ENCODE measurements at places on chromosomes 2 and 18. TPM values are rescaled to one million over a fixed set of nuclear protein-coding genes. Genes with fewer than 3 reads are reported as not detected.

SLC5A7 gene
- not detected for total RNA-seq

CFAP65 gene
- total RNA-seq: not detected

EFR3B gene
- 0.24 TPM for total RNA-seq

STARD6 gene
- total RNA-seq: not detected

NT5C1B gene
- total RNA-seq: 0.10 TPM

HOXD1 gene
- not detected for total RNA-seq

KCNS3 gene
- 0.34 TPM for total RNA-seq

RNF144A gene
- total RNA-seq: 6.9 TPM

TDRD15 gene
- total RNA-seq: not detected

EVA1A gene
- 19.0 TPM for total RNA-seq

STRADB gene
- 23.1 TPM for total RNA-seq

TOGARAM2 gene
- 0.94 TPM for total RNA-seq

TMEM198 gene
- total RNA-seq: 6.4 TPM
